ENCODE measurements at places on chromosomes 12 and 14.
A peak's percentile ranks its signal among the peaks of the same experiment; 100 is the strongest.

GRCh38 chr12:100141998-100142850, 450 bp downstream of the BLTP3B start:
- peak; percentile 20 for DNase-seq

- DNase-seq: no peak
These were observed 128.4 kb downstream of the METTL25 start for GRCh38 chr12:82486524-82487235.

DNA sequence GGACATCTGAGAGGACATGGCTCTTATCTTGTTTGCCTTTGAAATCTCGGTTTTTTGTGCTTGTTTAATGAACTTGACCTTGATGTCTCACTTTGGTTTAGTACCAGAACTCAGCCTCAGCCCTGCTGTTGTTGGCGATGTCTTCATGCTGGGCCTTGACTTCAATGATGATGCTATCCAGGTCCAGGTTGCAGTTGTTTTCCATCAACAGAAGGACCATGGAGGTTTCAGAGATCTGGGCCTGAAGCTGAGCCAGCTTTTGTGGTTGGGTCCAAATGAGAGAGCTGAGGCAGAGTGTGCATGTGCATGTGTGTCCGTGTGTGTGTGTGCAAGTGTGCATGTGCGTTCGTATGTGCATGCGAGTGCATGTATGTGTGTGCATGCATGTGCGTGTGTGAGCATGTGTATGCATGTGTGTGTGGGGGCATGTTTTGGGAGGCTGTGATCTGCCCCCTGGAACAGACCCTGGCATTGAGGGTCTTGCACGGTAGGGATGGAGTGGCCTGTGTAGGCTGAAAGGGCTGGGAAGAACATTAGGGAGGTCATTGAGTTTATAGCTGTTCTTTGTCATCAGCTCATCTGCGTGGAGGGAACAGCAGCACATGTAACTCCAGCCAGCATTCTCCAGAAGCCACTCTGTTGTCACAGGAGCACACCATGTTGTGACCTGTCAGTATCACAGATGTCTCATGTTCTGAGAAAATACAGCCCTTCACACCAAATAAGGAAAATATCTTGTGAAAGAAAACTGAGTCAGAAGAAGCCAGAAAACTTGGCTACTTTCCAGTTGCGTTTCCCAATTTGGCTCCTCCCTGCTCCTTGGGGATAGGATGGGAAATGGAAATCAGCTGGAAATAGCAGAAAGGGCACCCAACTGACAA, 10.0 kb upstream of the KRT82 start:
- DNase-seq: no peak

- no peak for DNase-seq
These were observed 365.6 kb downstream of the DPF3 start for GRCh38 chr14:72528059-72528862.

DNA sequence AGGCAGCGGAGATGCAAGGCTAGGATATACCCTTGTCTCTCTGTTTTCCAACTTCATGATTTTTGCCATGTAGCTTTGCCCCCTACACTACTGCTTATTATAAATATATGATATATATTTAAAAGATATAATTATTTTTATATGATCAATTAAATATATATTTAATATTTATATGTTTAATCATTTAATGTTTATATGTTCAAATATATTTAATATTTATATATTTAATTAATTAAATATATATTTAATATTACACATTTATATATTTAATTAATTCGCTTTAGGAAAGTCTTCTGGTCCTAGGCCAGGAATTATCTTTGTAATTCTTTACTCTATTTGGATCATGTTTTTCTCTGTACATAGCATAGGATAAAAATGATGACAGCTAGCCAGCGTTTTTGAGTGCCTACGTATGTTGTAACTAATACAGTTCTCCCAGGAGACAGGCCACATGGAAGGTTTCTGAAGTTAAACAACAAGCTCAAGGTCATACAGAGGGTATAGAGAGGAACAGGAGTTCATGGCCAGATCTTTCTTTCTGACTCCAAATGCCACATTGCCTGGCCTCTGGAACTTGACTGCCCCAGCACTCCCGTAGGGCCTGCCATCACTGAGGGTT, 192.5 kb downstream of the KCNA5 start:
- DNase-seq: no peak

- no peak for DNase-seq
These were observed 40.4 kb downstream of the PSEN1 start for GRCh38 chr14:73176685-73177084.

GRCh38 chr14:96574633-96575632, 72.8 kb downstream of the PAPOLA start:
- no peak for DNase-seq

Measured in cortex of kidney (tissue), 1 donor.